ENCODE measurements at places on chromosomes 4 and X. TPM values are rescaled to one million over a fixed set of nuclear protein-coding genes. Genes with fewer than 3 reads are reported as not detected.
A peak's percentile ranks its signal among the peaks of the same experiment; 100 is the strongest.

The MRPL1 gene
- total RNA-seq = 31.3 TPM

The EMD gene
- total RNA-seq = 133 TPM

The DNAAF6 gene
- not detected for total RNA-seq

DNA sequence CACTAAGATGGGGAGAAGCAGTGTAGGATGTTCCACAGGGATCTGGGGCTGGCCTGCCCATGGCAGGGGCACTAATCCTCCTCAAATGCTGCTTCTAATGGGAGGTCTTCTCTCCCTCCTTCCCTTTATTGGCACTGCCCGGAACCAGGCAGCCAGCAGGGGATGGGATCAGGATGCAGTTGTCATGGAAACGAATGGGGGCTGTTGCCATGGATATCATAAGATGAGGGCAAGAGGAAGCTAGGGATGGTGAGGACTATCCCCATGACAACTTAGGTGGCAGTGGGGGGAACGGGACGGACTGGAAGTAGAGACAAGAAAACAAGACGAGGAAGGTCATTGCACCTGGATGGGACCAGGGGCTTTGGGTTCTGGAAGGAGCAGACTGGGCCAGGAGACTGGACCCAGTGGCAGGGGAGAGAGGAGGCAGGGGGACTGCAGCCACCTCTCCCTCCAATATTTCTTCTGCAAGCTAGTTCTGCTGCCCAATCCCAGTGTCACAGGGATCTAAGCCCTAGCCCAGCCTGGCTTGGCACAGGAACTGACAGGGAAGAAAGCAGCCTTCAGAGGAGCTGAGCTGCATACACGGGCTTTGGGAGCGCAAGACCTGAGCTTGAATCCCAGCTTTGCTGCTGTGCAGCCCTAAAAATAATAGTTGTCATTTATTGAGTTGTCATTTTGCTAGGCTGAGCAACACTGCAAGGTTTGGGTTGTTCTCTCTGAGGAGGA lies 19.0 kb downstream of the IQSEC2 start:
- H3K36me3 ChIP-seq = no peaks in the 10 kb centered on the region
- H3K4me1 ChIP-seq = no peaks in the 10 kb centered on the region
- no peaks in the 10 kb centered on the region for H3K27me3 ChIP-seq
- no peak overlapping the region for H3K27ac ChIP-seq
- no peak overlapping the region for H3K4me3 ChIP-seq

DNA sequence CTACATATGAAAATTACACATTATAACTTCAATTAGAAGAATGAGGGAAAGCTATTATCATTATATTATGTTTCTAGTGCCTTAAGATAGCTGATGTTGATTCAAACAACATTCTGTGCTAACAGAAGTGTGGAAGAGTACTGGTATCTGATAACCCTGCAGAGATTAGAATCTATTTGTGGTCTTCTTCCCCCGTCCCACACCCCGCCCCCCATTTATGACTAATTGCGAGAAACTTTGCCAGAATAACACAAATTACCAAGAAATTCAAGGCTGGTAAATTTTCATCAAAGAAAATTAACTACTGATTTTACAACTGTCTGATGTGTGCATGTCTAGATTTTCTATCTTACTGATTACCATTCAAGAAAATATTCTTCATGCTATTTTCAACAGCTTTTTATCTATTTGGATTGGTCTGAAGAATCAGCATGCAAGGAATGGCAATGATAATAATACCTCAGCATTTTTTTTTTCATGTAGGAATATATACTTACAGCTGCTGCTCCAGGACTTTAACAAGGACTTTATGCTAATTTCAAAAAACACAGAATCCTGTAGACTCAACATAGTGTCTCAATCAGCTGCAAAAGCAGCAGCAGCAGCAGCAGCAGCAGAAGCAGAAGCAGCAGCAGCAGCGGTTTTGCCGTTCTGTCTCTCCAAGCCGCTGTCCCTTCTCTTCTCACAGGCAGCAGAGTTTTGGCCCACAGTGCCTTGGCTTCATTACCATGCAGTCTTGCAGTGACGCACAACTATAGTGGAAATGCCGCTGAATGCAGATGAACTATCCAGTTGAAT lies 126.7 kb downstream of the FRYL start:
- no peak overlapping the region for H3K27ac ChIP-seq
- H3K4me3 ChIP-seq = peak overlapping the region; percentile 65
- no peak for DNase-seq
- peaks cover 21% of the 10 kb centered on the region for H3K4me1 ChIP-seq

GRCh38 chrX:13863324-13863723 lies 46.4 kb upstream of the GPM6B start:
- no peaks in the 10 kb centered on the region for H3K36me3 ChIP-seq
- H3K4me3 ChIP-seq = no peak overlapping the region
- no peaks in the 10 kb centered on the region for H3K4me1 ChIP-seq
- no peak for DNase-seq

DNA sequence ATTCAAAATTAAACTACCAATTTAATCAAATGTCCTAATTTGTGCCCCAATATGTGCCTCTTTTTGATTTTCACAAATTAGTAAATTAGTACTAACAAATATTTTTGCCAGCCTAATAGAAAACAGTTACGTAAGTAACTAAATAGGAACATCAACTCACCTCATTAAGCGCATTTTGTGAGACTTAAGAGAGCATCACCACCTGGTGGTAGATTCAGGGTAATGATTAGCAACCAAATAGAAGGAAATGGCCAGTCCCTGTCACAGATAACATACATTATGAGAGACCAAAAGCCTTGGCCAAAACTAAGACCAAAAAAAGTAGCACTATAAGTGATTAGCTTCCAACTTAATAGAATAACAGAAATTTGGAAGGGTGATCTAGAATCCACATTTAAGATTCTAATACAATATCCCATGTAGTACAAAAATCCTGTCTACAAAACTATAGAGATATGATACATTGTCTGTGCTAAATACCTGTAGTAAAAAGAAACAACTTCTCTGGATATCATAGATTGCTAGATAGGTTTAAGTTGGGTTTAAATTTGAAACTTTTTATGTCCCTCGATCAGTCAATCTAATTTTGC lies 46.7 kb downstream of the C4orf46 start:
- H3K27me3 ChIP-seq = peaks cover 5% of the 10 kb centered on the region
- H3K4me3 ChIP-seq = no peak overlapping the region
- DNase-seq = no peak
- no peaks in the 10 kb centered on the region for H3K4me1 ChIP-seq
- H3K36me3 ChIP-seq = no peaks in the 10 kb centered on the region

DNA sequence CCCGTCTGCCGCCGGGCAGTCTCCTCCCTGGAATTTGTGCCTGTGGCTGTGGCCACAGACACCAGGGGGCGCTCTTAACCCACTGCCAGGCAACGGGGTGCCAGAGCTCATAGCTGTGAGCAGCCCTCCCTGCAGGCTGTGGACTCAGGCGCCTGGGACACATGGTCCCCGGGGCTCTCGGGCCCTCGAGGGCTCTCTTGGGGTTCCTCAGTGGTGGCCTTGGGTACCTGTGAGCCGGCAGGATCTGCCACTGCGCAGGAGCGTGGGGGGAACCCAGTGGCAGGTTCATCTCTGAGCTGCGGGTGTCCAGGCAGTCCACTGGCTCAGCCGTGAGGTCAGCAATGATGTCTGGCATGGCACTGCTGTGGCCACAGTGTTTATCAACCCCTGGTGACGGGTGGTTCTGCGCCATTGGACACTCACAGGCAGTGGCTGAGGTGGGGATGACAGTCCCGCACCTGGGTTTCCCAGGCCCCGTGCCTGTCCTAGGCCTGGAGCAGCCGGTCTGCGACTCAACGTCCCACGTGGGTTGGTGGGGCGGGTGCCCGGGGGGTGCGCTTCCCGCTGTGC lies 37.2 kb downstream of the PCGF3 start:
- H3K36me3 ChIP-seq = peaks cover 8% of the 10 kb centered on the region
- H3K27ac ChIP-seq = no peak overlapping the region
- no peaks in the 10 kb centered on the region for H3K4me1 ChIP-seq
- no peaks in the 10 kb centered on the region for H3K27me3 ChIP-seq
- DNase-seq = peak; percentile 69
